Activated T-cell treated with anti-CD3 and anti-CD28 coated beads, Interleukin-2, amount 50 U/mL, for 1 hour (primary cell): ENCODE measurements at places on chromosomes 2 and 18.

GRCh38 chr2:26772064-26773001, 8.2 kb downstream of the SLC35F6 start:
- no peak for DNase-seq

GRCh38 chr2:168180914-168181313, 66.5 kb downstream of the STK39 start:
- no peak for DNase-seq

- no peak for DNase-seq
Measured at GRCh38 chr2:30300456-30301221, 69.3 kb downstream of the LBH start.

DNA sequence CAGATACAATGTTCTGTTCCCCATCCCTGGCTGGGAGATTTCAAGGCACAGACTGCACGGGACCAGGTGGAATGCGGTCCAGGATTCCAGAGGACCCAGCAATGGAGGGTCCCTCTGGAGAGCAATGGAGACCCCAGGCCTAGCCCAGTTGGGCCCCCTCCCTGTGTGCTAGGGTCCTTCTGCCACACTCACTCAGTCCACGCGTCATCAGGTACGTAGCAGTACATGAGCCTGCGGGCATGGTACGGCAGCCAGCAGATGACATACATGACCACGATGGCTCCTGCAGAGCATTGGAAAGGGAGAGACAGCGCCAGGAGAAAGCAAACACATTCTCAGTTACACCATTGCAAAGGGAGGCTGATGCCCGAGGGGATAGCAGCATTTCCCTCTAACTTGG, 10.1 kb downstream of the NTSR2 start:
- no peak for DNase-seq

DNA sequence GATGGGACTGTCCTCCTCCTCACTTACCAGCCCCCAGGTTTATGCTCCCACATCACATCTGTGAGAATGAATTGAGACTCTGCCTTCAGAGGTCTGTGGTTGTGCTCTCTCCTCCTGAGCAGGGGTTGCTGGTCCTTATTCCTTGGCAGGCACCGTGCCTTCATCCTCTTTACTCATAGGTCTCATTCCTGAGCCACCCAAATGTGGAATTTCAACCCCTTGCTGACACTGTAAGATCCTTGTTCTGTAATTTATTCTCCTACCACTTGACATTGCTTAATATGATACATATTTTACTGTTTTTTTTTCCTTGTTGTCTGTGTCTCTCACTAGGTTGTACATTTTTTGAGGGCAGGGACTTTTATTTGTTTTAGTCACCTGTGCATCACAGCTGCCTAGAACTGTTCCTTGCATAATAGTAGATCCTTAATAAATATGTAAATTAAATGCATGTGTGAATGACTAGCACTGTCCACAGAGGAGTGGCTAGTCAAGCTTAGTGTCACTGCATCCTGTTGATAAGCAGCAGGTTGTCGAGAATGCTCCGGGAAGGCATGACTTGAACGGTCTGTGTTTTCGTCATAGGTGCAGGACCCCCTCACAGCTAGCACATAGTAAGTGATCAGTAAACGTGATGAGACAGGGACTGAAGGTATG, 180.6 kb downstream of the ZNF407 start:
- DNase-seq = no peak

GRCh38 chr2:224650815-224651439, 65.2 kb downstream of the CCDC195 start:
- DNase-seq = no peak

DNA sequence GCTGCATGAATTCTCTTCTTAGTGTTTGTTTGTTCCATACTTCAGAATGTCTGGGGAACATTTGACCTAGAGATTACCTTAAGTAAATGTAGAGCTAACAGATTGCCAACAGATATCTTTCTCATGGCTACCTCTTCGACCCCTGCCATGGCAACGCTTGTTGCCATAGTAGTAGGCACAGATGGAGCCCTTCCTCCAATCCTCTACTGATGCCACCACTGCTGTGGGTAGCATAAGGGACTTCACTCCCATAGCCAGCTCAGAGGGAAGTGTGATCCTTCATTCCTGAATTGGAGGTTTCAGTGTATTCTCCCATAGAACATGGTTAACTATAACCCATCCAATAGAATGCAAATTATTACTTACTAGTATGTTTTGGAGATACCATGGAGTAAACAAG, 543.6 kb upstream of the NRP2 start:
- no peak for DNase-seq

DNA sequence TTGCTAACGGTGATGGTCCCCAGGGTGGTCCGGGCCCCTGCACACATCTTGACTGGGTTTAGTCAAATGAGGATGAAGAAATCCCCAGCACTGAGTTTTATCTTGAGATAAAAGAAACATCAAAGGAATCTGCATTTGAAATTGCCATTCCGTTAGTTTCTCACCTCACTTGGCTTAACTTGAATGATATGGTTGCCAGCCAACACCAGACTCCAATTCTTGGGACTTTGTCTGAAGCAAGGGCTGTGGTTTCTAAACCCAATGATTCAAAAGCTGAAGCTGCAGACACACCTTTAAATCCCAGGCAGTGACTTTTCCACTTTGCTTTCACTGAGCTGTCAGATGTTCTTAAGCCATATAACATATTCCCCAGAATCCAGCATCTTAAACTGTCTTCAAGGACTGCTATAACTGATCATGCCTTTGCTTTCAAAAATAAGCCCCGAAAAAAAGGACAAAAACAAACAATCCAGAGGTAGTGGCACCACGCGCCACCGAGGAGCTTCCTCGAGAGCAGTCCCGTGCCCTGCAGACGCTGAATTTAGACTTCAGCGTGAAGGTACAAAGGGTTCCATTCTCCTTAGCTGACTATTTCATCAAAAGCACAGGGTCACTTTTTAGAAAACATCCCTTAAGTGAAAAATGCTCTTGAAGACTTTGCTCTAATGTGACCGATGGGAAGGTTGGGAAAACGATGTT, 189.3 kb downstream of the HDAC4 start:
- DNase-seq = no peak

DNA sequence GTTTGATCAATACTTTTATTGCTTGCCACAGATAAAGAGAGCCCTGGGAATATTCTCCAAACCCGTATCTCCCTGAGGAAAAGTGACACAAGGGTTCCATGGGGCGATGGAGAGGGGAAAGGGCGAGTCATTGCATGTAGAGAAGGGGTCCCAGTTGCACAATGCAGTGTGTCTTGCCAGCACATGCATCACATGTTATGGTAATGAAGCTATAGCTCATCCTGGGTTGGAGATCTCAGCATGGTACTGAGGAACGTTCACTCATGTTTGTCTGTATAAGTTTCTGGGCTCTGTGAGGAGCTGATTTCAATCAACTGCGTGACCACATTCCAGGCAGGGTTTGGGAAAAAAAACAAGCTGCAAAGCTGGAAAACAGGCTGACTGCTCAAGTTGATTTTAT, 220.7 kb upstream of the MC4R start:
- no peak for DNase-seq

GRCh38 chr2:173231042-173231441, 123.6 kb upstream of the CDCA7 start:
- no peak for DNase-seq

DNA sequence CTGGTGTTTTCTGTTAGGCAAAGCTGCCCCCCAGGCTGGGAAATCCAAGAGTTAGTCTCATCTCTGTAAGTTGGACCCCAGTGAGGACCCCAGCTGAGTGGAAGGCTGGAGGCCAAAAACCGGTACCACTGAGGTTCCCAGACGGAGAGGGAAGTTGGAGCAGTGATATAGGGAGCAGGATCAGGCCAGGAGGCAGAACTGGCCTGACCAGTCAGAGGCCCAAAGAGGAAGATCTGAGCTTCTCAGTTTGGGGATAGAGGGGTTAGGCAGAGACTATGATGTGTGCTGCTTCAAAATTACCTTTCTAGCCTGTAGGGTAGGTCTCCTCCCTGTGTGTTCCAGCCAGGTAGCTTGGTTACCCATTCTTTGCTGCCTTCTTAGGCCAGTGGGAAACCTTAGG, 4.6 kb upstream of the RNF181 start:
- DNase-seq = no peak

DNA sequence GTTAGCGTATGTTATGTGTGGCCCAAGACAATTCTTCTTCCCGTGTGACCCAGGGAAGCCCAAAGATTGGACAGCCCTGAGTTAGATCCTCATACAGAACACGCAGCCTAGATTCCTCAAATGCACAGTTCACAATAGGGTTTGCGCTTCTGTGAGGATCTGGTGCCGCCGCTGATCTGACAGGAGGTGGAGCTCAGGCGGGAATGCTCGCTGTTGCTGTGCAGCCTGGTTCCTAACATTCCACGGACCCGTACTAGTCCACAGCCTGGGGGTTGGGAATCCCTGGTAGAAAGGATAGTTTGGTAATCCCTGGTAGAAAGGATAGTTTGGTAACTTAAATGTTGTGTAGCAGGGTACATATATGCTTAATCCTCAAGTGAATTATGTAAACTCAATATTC, 27.0 kb downstream of the MAPRE3 start:
- DNase-seq = no peak

DNA sequence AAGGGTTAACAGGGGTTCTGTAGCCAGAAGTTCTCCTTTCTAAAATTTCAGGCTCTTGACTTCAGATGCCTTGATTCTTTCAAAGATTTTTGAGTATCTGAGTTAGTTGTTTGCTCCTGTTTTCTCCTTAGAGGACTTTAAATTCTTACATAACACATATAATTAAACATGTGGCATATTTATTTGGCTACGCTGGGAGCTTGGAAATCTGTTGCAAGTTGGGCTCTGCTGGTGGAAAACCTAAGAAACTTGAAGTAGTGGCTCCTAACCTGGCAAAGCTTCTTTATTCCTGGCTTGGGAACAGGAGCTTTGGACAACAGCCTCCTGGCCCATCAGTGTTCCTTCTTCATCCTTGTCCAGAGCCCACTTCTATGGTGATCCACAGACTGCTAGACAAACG, 72.6 kb downstream of the VIT start:
- no peak for DNase-seq

DNA sequence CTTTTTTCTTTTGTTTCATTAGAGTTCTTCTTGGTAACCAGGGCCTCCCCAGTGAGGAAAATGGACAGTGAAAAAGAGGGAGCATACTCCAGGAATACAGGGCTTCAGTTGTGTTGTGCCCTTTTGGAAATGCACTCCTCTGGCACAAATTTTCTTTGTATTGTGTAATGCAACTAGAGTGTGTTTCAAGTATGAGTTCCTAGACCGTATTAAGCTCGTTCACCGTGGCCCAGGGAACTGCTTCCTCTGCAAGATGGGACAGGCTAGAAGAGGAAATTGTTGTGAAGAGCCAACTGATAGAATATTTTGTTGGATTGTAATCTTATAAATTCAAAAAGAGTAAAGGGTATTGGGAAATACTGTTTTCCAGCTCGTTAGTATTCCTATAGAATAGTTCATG, 137.2 kb upstream of the TTC39C start:
- DNase-seq = no peak

DNA sequence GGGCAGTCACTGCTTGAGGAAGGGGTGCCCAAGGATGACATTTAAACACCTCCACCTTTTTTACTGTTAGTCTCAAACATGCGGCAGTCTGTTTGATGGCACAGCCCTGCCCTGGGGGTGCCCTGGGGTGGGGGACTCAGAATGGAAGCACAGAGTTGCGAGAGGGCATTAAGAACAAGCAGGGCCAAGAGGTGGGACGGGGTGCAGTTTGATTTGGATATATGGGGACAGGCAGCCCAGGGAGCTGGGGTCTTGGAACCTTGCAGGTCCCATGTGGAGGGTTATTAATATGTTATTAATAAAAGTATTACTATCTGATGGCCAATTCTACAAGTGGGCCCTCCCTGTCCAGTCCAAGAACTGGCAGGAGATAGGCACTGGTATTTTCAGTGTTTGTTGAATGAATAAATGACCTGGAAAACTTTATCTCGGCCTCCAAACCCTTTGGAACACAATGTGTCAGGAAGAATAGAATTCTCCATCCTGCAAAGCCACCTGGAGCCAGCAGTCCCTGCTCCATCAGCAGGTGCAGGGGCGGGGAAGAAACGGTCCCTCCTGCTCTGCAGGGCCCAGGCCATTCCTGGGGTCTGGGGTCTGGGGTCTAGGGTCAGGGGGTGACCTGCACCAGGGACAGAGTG, 25.2 kb downstream of the SDC1 start:
- DNase-seq = no peak

- DNase-seq = no peak
Measured at GRCh38 chr2:47535073-47535472, 132.1 kb downstream of the MSH2 start.

DNA sequence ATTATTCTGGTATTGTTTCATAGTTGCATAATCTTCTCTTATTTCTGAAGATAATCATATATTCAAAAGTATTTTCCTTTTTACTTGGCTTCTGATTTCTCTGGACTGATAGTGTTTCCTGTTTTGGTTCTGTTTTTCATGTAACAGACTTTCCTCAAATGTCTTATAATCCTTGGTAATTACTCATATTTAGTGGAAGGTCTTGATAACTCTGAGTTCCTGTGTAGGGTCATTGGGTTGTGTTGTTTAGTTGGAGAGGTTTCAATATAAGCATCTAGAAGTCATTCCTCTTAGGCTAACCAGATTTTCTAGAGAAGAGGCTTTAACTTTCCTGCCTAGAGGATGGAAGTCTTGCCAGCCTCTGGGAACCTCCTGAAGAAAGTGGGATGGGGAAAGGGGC, 23.8 kb downstream of the MFSD6 start:
- no peak for DNase-seq

DNA sequence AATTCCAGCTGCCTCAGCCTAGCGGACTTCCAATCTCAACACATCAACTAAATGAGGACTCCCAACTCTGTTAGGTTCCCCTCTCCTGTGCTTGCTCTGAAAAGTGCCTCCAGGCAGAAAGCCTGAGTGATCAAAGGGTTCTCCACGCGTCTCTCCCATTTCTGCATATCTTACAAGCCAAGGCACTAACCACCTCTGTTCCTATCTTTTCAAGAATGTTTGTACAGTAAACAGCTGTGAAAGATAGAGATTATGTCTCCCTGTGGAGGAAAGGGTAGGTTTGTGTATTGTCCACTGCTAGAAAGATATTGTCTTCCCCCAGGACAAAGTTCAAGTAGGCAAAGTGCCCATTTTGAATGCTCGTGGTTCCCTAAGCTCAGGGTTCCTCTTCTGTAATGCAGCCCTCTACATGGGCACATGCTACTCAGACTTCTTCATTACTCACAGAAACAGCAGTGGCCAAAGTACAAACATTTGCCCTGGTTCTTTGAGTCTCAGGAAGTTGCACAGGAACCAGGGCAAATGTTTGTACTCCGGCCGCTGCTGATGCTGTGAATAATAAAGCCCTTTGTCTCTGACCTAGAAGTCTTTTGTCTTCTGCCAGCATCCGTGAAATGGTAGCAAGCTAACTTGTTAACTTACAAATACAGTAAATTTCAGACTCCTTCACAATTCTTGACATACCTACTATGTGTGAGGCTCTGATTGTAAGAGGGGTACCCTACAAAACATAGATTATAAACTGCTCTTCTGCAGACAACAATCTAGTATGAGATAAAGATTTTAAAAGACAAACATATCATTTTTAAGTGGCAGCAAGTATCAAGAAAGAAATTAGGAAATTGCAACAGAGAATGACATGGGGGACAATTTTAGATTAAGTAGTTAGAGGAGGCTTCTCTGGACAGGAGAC, 44.5 kb downstream of the PKDCC start:
- DNase-seq = no peak
